Activated T-cell treated with anti-CD3 and anti-CD28 coated beads for 1 hour (primary cell): ENCODE measurements at places on chromosomes 2 and 18.

GRCh38 chr2:170455617-170456426 is 259.3 kb upstream of the SP5 start:
- no peak for DNase-seq

- DNase-seq: no peak
Observed at GRCh38 chr2:181915102-181915501, 23.6 kb downstream of the ITPRID2 start.

DNA sequence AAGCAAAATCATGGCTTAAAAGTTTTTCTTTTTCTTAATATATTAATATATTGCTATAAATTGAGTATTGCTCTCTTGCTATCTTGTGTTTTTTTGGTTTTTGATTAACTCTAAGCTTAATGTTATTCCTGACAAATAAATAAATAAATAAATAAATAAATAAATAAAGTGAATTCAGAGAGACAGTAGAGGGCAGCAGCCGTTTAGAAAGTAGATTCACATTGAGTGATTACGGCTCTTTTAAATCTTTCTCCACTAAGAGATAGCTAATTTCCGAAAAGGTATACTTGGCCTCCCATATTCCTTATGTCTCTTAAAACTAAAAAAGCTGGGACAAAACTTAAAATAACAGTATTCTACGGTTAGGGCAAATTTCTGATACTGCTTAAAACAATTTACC is 34.3 kb downstream of the MSH2 start:
- DNase-seq: no peak

- DNase-seq: no peak
Observed at GRCh38 chr18:46449033-46449432, 208.0 kb downstream of the LOXHD1 start.

DNA sequence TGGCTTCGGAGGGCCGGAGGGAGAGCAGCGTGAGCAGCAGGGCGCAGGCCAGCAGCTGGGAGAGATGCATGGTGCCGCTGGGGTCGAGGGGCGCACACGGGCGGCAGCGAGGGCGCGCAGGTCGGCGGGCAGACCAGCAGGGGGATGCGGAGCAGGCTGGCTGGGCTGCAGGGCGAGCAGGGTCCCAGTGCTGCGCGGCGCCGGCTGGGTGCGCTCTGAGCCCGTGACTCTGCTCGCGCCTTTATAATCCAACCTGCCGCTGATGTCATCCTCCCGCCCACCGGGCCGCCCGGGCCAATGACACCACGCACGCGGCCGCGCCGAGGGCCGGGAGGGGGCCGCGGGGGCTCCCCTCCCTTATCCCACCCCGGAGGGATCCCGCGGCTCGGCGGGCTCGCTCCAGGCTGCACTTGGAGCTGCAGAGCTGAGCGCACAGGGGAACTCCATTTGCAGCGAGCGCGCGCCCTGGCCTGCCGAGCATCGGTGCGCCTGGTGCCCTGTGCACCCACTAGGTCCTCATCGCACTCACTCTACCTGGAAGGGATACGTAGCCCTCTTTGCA is at the start of gene NPPC:
Gene NPPC, minus strand, starts transcription at position 217 of the 562 bp plus-strand sequence. Its CDS starts 147 bp downstream, at position 70.
- no peak for DNase-seq

GRCh38 chr2:157672129-157672528 is 43.5 kb upstream of the ACVR1C start:
- no peak for DNase-seq

DNA sequence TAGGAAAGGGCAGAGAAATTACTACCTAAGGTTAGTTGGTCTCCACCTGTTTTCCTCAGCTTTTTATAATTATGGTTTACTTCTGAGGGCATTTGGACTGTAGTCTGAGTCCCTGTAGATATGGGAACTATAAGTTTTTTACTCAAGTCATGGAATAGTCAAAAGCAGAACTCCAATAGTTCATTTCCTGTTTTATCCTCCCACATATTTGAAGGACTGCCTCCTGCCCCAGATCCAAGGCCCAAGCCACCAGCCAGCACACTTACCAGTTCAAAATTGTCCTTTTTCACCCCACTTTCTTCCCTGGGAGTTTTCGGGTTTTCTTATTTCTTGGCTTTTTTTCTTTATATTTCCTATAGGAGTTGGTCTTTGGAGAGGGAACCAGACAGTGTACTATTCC is 164.1 kb downstream of the MBD5 start:
- DNase-seq: no peak
